ENCODE measurements at places on chromosomes 16 and 17. TPM values are rescaled to one million over a fixed set of nuclear protein-coding genes. Genes with fewer than 3 reads are reported as not detected.
A peak's percentile ranks its signal among the peaks of the same experiment; 100 is the strongest.

The ALDH3A1 gene
- 3.2 TPM for total RNA-seq

The ITGA3 gene
- total RNA-seq = 197 TPM

The HLF gene
- total RNA-seq = 10.2 TPM

The OR1F1 gene
- total RNA-seq = not detected

The TMEM186 gene
- total RNA-seq = 3.2 TPM

The SKAP1 gene
- total RNA-seq = not detected

DNA sequence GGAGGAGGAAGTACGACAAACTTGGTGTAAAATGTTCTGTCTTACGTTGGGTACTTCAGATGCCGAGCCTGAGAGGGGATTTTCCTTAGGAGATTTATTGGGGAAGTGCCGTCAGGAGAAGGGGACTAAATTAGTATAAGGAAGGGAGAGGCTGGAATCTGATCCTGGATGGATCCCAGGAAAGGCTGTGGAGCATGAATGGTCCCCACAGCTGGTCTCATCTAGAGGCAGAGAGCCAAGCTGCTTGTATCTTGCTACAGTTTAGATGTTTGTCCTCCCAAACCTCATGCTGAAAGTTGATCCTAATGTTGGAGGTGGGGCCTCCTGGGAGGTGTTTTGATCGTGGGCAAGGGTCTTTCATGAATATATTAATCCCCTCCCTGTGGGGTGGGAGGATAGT is 798.4 kb upstream of the EEF2KMT start:
- H3K4me3 ChIP-seq = no peak overlapping the region
- no peaks in the 10 kb centered on the region for H3K4me1 ChIP-seq
- H3K27me3 ChIP-seq = no peaks in the 10 kb centered on the region
- no peaks in the 10 kb centered on the region for H3K36me3 ChIP-seq

DNA sequence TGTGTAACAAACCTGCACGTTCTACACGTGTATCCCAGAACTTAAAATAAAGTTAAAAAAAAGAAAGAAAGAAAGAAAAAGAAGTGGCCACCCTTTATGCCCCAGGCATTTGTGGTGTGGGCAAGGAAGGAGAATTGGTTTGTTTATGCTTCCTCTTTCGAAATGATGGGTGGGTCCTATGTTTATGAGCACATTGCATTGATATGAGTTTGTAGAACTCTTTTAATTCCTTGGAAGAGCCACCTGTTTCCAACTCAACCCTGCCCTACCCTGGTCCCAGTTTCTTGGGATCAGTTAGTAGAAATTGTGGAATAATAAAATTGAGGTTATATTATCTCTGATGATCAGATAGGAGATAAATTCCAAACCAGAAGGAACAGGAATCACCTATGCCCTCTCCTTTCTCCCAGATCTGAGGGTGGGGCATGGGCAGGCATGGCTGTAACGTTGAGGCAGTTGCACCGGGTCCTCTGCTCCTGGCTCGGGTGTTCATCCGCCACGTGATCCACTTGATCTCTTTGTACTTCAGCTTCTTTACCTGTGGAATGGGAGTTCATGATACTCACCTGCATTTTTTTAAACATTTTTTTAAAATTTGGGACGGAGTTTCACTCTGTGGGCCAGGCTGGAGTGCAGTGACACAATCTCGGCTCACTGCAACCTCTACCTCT is 15.9 kb downstream of the CHAD start:
- H3K4me1 ChIP-seq = no peaks in the 10 kb centered on the region
- H3K36me3 ChIP-seq = no peaks in the 10 kb centered on the region
- H3K27ac ChIP-seq = no peak overlapping the region

DNA sequence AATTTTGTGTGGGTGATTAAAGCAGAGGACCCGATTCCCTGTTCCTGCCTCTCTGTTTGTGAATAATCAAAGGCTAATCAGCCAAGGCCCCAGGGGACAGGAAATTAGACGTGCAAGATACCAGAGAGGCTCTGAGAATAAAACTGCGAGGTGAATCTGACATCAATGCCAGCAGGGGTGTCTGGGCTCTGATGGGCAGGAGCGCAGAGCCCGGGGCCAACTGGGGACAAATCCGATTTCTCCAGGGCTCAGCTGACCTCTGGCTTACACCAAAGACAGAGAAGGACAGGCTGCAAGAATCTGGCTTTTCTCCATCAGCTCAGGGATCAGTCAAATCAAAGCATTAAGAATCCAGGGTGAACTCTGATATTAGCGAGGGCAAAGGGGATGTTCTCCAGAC is 174.3 kb downstream of the XYLT1 start:
- no peaks in the 10 kb centered on the region for H3K36me3 ChIP-seq
- peaks cover 2% of the 10 kb centered on the region for H3K4me1 ChIP-seq
- no peak for DNase-seq
- H3K27me3 ChIP-seq = no peaks in the 10 kb centered on the region
- H3K27ac ChIP-seq = peak overlapping the region; percentile 28

DNA sequence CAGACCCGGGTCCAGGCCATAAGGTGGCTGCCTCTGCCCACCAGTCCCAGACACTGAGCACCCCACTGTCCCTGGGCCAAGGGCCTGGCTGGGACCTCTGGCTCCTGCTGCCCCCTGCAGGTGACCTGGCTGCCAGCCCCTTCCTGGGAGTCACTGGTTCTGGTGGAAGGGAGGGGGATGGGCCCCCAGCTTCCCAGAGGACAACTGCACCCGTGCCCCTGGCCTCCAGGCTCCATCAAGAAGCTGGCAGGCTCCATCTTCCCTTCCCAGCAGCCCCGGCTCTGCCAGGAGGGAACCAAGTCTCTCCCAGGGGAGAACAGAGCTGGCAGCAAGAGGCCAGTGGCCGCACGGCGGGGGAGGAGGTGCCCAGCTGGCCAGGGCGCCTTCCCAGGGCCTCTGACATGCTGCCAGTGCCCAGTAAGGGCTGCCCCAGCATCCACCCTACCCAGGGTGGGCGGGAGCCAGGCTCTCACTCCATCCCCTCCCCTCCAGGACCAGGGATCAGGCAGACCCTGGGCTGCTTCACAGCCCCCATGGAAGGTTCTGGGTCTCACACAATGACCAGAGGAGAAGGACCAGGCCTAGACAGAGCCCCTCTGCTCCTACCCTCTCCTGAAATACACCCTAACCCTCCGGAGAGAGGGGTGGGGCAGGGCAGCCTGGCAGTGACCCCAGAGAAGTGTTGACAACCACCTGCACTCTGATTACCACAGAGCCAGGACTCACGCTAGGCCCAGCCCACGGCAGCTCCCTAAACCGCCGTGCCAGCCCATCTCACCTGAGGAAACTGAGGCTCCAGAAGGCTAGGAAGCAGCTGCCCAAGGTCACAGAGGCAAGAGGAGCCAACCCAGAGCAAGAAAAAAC is 3.6 kb downstream of the CLUH start:
- no peak for DNase-seq
- peak overlapping the region; percentile 52 for H3K4me3 ChIP-seq
- H3K4me1 ChIP-seq = peaks cover 47% of the 10 kb centered on the region
- no peaks in the 10 kb centered on the region for H3K27me3 ChIP-seq
- peaks cover 3% of the 10 kb centered on the region for H3K36me3 ChIP-seq

DNA sequence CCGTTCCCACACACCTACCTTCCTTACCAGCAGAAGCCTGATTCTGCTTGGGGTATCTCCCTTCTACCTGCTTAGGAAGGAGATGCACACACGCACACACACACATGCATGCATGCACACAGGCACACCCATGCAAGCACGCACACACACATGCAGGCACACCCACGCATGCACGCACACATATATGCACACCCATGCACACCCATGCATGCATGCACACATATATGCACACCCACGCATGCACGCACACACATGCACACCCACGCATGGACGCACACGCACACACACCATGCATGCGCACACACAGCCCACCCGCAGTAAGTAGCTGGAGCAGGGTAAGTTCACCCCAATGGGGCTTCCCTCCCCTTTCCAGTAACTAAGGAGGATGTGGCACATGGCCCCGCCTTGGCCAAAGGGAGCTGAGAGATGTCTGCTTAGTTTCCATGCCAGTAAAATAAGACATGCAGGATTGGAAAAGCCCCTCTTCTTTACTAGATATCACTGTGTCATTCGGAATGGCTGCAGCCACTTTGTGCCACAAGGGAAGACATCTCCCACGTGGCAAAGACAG is 33.7 kb downstream of the ADCY9 start:
- H3K27me3 ChIP-seq = no peaks in the 10 kb centered on the region
- no peak overlapping the region for H3K27ac ChIP-seq
- H3K36me3 ChIP-seq = no peaks in the 10 kb centered on the region
- peaks cover 9% of the 10 kb centered on the region for H3K4me1 ChIP-seq
- H3K4me3 ChIP-seq = no peak overlapping the region
- DNase-seq = no peak

DNA sequence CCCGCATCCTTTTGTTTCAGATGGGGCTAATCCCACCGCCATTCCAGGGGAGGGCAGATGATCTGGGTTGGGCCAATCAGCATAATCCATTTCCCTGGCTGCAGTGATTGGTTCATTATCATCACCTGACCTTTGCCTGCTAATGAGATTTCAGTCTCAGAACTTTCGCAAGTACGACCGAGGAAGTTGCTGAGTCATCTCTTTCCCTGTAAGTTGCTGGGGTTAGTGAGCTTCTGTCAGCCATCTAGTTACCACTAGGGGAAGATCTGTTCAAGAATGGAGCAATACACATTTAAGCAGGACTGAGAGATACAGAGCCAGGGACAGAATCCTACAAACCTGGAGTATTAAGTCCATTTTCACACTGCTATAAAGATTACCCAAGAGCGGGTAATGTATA is 65.3 kb upstream of the NUDT7 start:
- no peak overlapping the region for H3K27ac ChIP-seq
- DNase-seq = no peak
- H3K4me1 ChIP-seq = no peaks in the 10 kb centered on the region
- no peaks in the 10 kb centered on the region for H3K27me3 ChIP-seq

- peaks cover 23% of the 10 kb centered on the region for H3K4me1 ChIP-seq
- DNase-seq = no peak
- H3K27me3 ChIP-seq = no peaks in the 10 kb centered on the region
- no peak overlapping the region for H3K27ac ChIP-seq
- no peak overlapping the region for H3K4me3 ChIP-seq
- no peaks in the 10 kb centered on the region for H3K36me3 ChIP-seq
Measured at GRCh38 chr17:75183999-75184884, 1.5 kb upstream of the SUMO2 start.

- DNase-seq = no peak
- H3K27me3 ChIP-seq = no peaks in the 10 kb centered on the region
- no peak overlapping the region for H3K4me3 ChIP-seq
- H3K36me3 ChIP-seq = peaks cover 56% of the 10 kb centered on the region
Measured at GRCh38 chr17:3810019-3810418, 9.0 kb upstream of the ITGAE start.

DNA sequence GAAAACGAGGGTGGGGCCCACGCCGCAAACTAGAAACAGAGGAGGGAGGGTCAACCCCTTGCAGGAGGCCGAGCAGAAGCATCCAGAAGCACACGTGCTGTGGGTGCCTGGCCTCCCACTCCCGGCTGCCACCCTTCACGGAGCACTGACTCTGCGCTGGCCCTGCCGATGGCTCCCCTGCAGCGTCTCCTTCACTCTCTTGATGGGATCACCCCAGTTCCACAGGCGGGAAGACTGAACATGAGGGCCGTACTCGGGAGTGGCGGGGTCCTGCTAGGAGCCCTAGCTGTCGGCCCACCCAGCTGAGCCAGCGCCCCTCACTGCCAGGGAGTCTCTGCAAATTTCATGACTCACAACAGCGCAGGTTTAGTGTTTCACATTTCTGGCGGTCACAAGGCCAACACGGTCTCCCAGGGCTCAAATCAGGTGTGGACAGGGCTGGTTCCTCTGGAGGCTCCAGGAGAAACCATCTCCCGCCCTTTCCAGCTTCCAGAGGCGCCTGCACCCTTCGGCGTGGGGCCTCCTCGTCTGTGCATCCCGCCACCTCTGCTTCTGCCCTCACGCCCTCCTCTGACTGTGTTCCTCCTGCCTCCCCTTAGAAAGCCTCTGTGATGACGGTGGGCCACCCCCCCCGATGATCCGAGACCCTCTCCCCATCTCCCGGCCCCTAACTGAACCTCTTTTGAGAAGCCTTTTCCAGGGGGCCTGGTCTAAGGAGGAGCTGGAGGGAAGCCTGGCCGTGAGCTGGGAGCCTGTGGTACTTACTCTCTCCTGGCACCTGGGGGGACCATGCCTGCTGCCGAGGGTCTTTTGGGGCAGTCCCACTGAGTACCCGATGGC is 2.0 kb downstream of the PTX4 start:
- no peak overlapping the region for H3K27ac ChIP-seq
- no peak for DNase-seq

GRCh38 chr16:51228097-51228659 is 77.1 kb upstream of the SALL1 start:
- no peak overlapping the region for H3K4me3 ChIP-seq
- no peaks in the 10 kb centered on the region for H3K4me1 ChIP-seq
- no peak overlapping the region for H3K27ac ChIP-seq
- no peak for DNase-seq
- no peaks in the 10 kb centered on the region for H3K27me3 ChIP-seq
